ENCODE measurements at places on chromosomes 4 and X. TPM values are rescaled to one million over a fixed set of nuclear protein-coding genes. Genes with fewer than 3 reads are reported as not detected.

DNA sequence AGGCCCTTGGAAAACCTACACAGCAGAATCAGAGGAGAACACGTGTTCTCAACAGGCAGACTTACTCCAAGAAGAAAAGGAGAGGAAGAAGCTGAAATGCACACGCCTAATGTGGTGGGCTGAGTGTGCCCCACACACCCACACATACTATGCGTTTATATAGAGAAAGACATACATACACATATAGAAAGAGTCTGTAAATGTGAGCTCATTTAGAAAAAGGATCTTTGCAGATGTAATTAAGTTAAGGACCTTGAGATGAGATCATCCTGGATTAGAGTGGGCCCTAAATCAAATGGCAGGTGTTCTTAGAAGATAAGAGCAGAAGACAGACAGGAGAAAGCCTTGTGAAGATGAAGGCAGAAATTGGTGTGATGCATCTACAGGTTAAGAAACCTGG, 87.2 kb upstream of the KLF3 start:
- no peak for DNase-seq

GRCh38 chrX:9354918-9355317, 109.9 kb upstream of the TBL1X start:
- DNase-seq = no peak

DNA sequence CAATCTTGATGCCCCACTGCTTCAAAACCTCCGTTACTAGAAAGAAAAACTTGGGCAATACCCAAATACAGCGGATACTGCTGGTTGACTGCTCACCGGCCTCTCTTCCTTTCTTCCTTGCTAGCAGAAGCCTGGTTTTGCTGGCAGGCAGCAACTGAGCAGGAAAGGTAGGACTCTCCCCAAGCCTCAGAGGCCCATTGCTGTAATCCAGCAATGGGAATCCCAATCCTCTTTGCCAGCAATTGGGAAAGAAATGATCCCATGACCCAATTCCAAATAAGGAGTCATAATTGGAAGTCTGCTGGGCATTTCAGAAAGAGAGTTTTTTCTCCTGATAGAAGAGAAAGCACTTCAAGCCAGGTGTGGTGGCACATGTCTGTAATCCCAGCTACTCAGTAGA, 394.5 kb downstream of the BCOR start:
- peak; percentile 49 for DNase-seq

GRCh38 chr4:8311101-8312068, 41.8 kb downstream of the HTRA3 start:
- DNase-seq = peak; percentile 54

DNA sequence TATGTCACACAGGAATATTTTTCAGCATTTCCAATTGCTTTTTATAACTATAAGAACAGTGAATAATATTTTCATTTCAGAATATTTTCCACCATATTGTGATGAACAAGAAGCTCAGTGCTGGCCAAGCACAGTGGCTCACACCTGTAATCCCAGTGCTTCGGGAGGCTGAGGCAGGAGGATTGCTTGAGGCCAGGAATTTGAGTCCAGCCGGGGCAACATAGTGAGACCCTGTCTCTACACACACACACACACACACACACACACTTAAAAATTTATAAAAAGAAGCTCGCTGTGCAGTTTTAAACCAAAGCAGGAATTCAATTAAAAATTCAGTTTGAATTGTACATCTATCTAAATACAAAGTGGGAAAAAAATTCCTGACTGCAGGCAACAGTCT, 3.2 kb downstream of the ZFYVE28 start:
- no peak for DNase-seq

DNA sequence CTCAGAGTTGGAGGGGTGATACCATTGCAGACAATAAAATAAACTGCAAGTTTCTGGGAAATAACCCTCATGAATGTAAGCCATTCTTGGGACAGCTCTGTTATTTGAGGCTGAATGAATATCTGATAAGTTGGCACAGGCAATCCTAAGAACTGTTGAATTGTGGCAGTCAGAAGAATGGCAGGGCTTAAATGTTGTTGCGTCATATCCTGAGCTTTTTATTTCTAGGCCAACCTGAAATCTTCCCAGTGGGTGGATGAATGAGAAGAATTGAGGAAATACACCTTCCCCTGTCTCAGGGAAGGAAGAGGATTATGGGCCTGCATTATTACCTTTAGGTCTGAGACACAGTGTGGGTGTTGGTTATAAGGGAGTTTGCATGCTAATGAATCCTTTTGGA, 64.4 kb upstream of the C4orf54 start:
- no peak for DNase-seq

The MTTP gene
- 0.26 TPM for total RNA-seq

The SLC4A4 gene
- 0.46 TPM for total RNA-seq

The XAGE2 gene
- total RNA-seq = not detected

The TAF7L gene
- 0.89 TPM for total RNA-seq

The EOLA2 gene
- 19.0 TPM for total RNA-seq

The EIF1AX gene
- total RNA-seq = 48.1 TPM

The GPR143 gene
- total RNA-seq = 2.9 TPM

The SPIN2A gene
- not detected for total RNA-seq
